ENCODE measurements at places on chromosomes 6 and 20.
A peak's percentile ranks its signal among the peaks of the same experiment; 100 is the strongest.

GRCh38 chr6:143139239-143139784 lies 78.6 kb downstream of the AIG1 start:
- no peak for DNase-seq

GRCh38 chr6:80338201-80338836 lies 231.8 kb downstream of the BCKDHB start:
- DNase-seq, result peak; percentile 45

DNA sequence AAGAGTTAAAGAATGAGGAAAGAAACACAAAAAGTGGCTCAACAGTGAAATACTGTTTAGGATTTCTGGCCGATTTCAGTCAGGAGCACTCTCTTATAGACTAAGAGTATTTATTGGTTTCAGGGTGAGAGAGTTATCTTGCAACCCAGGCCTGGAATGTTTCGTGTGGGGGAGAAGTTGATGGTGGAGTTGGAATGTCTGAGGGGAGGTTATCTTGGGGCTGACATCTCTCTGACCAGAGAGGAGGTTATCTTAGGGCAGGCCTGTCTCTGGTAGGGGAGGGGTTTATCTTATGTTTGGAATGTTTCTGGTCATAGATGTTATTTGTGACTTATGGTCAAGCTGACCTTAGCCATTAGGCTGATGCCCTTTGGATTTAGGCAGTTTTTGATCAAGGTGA lies 80.3 kb downstream of the HTR1B start:
- DNase-seq, result no peak

GRCh38 chr6:38236631-38237030 lies 403.1 kb downstream of the BTBD9 start:
- no peak for DNase-seq

DNA sequence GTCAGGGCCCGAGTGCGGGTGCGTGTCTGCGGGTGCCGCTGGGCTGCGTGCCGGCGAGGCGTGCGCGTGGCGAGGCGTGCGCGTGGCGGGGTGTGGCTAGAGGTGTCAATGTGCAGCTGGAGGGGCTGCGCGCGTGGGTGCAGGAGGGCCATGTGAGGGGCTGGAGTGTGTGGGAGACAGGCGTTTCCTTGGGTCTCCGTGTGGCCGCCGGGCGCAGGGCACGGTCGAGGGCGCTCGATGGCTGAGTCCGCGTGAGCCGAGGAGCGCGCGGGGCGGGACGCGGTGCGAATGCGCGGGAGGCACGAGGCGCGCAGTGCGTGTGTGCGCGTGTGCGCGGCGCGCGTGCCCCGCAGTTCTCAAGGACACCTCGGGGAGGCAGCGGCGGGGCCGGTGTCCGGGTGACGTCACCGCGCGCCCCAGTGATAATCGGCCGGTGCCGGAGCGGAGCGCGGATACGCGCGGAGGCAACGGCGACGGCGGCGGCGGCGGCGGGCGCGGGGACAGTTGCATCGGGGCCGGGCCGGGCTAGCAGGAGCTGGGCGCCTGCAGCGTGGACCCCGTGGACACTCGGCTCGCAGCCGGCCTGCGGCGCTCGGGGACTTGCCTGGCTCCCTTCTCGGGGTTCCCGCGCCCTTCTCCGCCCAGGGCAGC lies 38.7 kb downstream of the YTHDF1 start:
- no peak for DNase-seq

Data from T-helper 9 cell (primary cell).